Esophagus mucosa (tissue), 1 donor: ENCODE measurements at places on chromosomes 16 and 17. TPM values are rescaled to one million over a fixed set of nuclear protein-coding genes. Genes with fewer than 3 reads are reported as not detected.

DNA sequence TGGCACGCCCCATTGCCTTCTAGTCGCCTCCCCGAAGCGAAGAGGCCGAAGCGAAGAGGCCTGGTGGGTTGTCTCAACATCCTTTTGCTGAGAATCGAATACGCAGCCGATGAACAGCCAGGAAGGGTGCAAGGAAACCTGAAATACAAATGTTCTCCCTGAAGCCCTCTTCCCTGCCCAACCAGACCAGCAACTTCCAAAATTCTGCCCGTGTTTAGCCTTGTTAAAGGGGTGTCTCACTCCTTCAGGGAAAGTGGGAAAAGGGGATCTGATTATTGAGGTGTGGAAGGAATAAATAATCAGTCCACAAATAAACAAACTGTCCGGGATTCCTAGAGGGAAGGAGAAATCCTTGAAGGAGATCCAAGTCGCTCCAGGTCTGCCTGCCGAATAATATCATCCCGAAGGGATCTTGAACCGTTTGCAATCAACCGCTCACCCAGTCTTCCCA, 1.4 kb upstream of the FOXC2 start:
- ATAC-seq, result no peak

FSCN2 gene
- total RNA-seq, result 0.76 TPM

DNA sequence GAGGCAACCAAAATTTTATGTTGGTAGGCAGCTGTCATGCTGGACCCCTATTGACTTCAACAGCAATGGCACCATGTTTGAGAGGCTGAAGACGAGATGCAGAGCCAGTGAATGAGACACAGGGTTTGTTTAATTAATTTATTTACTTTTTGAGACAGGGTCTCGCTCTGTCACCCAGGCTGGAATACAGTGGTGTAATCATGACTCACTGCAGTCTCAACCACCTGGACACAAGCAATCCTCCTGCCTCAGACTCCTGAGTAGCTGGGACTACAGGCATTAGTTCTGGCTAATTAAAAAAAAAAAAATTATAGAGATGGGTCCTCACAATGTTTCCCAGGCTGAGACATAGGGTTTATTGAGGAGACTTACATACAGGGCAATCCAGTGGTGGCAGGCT, 36.2 kb upstream of the PPM1D start:
- no peak for ATAC-seq

DNA sequence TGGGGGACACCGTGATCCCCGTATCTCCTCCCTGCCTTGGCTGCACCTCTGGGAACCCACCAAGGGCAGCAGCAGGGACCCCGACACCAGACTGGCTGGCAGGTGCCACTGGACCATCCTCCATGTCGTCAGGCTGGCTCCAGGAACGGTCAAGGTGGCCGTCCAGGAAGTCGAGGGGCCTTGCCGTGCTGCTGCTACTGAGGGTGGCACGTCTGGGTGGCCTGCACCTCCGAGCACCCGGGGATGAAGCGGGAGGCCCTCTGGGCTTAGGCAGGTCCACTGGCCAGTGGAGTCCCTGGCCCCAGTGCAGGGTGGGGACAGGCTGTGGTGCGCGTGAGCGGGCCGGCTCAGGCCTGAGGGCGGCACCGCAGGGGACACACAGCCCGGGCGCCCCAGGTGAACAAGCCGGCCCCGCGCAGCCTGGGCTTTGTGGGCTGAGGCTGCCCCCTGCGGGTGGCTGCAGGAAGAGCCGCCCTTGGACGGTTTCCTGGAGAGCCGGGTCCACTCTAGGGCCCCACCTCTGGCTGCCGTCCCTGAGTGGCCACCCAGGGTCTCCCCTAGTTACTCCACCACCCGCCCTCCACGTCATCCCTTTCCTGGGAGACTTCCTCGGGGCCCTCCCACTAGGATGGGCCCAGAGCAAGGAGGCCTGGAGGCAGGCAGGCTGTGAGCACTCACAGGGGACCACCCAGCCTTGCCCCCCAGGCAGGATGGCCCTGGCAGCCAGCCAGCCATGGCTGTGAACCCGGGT, 42.8 kb upstream of the ZC3H18 start:
- ATAC-seq, result peak; percentile 54

DNA sequence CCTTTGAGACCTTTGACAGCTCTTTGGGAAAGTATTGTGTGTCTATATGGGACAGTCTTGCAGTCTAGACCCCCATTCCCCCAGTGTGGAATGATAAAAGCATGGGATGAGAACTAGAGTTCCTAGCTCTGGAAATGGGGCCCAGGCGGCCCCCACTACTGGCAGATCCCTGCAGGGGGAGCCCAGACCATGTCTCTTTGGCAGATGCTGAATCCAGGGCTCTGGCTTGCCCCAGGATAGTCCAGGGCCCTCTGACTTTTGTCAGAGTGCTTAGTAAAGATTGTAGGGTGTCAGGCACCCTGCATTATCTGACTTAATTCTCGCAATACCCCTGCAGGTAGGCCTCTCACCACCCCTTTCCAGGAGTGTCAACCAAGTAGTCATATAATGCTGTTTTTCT, 8.3 kb downstream of the ALKBH5 start:
- no peak for ATAC-seq
